ENCODE measurements at places on chromosomes 2 and 18.
A peak's percentile ranks its signal among the peaks of the same experiment; 100 is the strongest.

GRCh38 chr2:144405321-144405720 lies 114.6 kb downstream of the ZEB2 start:
- no peak for DNase-seq

DNA sequence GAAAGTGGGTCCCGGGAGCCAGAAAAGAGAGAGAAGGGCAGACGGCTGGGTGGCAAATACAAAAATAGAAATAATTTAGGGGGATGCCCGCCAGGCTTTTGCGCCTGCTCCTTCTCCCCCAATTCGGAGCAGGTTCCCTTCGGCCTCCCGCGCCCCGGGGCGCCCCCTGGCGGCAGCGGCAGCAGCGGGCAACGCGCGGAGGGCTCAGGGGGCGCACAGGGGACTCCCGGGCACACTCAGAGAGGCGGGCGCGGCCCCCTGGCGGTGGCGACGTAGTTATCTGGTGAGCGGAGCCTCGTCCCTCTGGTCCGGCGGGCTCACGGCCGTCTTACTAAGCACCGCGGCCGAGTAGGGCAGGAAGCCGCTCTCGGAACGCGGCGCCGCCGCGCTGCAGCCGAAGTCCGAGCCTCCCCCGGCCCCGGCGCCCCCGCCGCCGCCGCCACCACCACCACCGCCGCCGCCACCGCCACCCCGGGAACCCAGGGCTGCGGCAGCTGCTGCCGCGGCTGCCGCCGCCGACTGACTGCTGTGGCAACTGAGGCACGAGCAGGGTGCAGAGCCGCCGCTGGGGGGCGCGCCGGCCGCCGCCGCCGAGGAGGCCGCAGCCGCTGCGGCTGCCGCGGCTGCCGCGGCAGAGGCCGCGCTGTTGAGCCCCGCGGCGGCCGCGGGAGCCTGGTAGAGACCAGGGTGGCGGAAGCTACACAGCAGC lies 3.8 kb downstream of the EVX2 start:
- no peak for DNase-seq

DNA sequence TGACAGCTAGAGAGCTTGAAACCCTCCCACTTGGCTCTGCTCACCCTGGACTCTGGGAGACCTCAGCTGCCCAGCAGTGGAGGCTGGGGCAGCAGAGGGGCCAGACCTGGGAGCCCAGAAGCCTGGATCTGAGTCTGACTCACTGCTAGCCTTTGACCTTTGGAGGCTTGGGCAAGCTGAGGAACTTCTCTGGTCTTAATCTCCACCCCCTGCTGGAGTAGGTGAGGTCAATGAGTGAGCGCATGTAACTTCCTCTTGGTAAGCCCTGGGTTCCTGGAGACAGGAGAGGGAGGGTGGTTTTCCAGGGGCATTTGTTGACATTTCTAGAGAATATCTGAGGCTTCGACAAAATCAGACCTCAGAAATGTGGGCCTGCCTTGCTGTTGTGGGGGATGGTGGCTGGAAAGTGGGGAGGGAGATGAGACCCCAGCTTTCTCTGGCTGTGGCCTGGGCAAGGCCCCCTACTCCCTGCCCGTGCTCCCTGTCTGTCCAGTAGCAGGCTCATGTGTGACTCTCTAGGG lies 73.0 kb upstream of the YWHAQ start:
- peak; percentile 87 for DNase-seq

DNA sequence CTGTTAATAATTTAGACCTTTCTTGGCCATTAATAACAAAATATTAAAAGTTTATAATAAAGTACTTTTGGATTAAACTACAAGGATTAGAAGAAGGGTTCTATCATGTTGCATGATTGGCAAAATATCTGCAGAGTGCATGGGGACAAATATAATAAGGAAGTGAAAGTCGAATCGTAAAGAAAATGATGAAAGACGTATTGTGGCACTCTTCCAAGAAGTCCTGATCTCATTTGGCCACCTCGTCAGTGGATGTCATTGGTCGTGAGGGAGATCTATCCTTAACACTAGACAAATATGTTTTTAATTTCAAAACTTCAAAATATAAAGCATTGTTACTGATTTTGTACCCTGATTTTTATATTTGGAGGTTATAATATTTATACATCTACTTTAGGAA lies 197.7 kb upstream of the STON1 start:
- DNase-seq: no peak

DNA sequence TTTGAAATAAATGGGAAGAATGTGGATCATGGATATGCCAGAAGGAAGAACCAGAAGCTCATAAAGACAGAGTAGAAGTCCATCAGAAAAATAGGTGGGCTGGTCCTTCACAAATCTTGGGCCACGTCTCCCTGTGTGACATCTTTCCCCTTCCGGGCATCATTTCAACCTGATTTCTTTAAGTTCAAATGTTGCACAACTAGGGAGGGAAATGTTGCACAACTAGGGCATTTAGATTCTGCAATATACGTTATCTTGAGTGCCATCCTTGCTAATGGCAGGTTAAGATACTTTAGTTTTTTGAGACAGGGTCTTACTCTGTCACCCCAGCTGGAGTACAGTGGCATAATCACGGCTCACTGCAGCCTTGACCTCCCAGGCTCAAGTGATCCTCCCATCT lies 129.6 kb downstream of the CERS6 start:
- no peak for DNase-seq

GRCh38 chr2:212723226-212723625 lies 184.6 kb upstream of the ERBB4 start:
- DNase-seq: peak; percentile 23

GRCh38 chr2:88753833-88754584 lies 62.5 kb downstream of the RPIA start:
- no peak for DNase-seq

DNA sequence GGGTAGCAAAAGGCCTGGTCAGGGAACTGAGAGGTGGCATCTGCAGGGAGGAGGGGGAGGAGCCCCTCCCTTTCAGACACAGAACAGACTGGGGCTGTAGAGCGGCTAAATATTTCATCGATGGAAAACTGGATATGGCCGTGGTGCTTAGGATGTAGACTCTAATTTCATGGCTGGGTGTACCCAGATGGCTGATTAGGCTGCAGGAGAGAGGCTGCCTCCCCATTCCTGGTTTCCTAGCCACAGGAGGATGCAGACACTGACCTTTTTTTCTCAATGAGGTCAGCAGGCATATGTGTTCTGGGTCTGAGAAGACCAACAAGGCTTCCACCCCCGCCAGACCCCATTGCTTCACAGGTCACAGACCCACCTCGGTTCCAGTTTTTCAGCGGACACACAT lies 79.3 kb upstream of the STPG4 start:
- no peak for DNase-seq
